Activated effector memory CD4-positive, alpha-beta T cell treated with Interleukin-2 at 50 U/mL for 16 hours (primary cell): ENCODE measurements at places on chromosomes 16 and 17.

DNA sequence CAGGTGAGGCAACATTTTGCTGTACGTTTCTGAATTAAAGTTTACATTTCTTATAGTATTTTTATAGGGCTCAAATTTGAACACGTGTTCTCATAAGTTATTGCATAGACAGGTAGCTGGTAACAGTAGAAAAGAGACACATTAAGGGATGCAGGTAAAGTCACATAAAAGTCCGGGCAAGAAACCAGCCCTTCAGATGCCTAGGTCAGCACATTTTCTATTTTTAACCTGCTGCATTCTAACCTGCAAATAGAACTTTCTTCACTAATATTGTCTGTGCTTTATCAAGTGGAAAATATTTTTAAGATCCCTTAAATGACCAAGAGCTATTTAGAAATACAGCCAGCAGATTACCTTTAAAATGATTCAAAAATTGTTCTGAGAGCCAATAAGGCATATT lies 307.4 kb upstream of the AXIN2 start:
- DNase-seq, result no peak

GRCh38 chr17:33227911-33228310 lies 65.2 kb downstream of the ASIC2 start:
- no peak for DNase-seq

- no peak for DNase-seq
These were observed 7.1 kb upstream of the TM4SF5 start for GRCh38 chr17:4764595-4764994.

GRCh38 chr17:80799538-80800480 lies 191.8 kb upstream of the CHMP6 start:
- no peak for DNase-seq

GRCh38 chr17:74104921-74105320 lies 98.6 kb upstream of the RPL38 start:
- DNase-seq, result no peak

DNA sequence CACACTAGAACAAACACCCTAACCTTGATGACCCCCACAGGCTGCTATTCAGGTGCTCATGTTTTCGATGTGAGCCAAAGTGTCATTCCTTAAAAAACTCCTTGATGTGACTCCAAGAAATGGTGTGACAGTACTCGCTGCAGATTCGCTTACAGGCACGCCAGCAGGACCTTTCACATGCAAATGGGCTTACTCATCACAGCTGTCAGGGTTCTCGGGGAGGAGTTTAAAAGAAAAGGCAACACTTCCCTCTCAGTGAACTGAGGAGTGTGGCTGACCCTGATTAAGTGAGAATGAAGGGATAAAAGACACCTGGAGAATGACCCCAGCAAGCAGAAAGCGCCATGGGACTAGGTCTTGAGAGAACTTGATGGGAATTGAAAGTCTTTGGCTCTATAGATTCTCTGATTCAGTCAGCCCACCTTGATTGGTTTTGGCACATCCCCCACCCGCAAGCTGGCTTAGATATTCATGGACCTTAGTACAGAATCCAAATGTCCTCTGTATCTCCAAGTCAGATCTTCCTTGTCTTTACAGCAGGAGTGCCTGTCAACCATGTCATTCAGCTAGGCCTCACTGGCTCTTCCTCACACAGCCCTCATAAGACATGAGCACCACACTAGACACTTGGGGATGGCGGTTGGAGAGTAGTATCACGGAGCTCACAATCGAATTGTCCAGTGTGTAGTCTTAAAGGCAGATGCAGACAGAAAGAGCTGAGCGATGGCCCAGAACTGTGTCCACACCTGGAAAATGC lies 82.6 kb downstream of the HIC1 start:
- no peak for DNase-seq
